Kidney capillary endothelial cell (primary cell): ENCODE measurements at places on chromosomes 5 and 9.

DNA sequence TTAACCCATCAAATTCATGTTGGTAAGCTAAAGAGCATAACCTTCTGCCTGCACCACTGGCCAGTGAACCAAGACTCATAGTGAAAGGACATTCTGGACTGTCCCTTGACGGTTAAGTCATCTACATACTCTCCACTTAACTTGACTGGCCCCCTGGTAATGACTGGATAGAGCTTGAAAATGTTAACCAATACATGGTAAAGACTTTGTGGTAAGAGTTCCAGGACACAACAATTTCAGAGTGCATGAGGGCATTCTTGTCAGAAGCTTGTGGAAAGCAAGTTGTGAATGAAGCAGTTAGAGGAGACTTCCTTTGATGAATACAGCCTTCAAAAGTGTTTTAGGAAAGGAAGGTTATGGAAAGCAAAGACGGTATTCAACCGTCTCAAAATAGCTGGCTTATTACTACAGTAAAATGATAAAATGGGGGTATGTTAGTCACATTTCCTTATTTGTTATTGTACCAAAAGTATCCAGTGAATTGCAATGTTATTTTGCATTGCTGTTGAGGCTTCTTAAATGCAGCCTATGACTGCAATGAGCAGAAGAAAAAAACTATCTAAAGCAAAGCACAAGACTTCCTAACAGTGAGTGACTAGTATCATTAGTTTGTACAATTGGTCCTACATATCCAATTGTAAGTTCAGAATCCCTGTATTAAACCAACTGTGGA, 47.2 kb upstream of the DAB2 start:
- DNase-seq: peak; percentile 21

DNA sequence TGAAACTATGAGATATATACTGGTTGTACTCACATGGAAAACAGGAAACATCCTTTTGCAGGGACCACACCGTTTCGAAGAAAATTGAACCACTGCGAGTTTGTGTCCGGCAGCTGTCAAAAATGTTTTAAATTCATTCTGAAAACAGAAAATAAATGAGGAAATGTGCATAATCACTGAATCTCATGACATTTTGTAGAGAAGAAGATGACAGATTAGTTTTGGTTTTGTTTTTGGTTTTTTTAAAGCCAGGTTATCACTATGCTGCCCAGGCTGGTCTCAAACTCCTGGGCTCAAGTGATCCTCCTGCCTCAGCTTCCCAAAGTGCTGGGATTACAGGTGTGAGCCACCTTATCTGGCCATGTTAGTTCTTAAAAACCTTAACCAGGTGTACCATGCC, 3.5 kb downstream of the TXNDC8 start:
- no peak for DNase-seq

DNA sequence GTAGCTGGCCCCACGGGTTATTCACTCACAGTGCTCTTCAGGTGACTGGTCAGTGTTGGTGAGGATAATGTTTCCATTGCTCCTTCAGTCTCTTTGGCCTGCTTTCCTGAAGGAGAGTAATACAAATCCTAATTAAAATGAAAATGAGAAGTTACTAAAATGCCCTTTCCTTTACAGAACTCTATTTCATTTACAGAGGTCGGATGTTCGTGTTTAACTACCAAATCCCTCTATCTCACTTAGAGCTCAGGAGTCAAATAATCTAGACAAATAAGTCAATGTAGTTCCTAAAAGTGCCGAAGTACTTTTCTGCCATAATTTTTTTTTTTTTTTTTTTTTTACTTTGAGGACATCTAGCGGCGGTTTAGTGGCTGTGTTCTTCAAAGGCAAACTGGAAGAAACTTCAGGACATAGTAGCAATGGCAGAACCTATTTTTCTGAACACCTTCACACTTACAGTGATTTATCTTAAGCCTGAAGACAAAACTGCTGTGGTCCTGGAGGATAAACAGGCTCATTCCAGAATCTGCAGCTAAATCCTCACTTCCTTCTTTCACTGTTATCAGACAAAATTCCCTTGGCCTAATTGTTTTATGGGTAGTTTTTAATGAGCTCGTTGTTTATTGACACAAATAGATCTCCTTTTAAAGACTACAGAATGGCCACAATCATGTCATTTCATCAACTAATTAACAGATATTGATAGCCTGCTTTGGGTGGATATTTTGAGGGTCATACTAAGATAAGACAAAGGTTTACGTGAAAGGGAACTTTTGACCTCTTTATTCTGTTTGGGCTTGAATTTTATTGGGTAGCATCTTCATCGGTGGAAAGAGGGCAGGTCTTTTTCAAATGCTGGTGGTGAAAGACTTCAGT, 207.6 kb upstream of the DMRTA1 start:
- peak; percentile 40 for DNase-seq

- no peak for DNase-seq
Observed at GRCh38 chr5:103847060-103847459, 284.5 kb upstream of the NUDT12 start.

DNA sequence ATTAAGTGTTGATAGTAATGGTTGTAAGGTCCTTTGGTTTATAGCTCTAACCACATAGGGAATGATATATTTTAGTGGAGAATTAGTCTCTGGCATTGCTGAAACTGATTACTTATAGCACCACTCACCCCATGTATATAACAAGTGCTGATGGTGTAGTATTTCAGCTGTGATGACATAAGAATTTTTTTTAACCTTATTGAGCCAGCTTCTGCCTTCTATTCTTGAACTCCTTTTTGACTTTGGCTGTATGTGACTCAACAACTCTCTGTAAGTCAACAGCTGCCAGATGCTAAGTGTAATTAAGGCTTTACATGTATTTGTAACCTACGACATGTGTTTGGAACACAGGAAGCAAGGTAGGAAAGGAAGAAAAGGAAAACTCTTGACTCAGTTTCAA, 929.6 kb upstream of the WWC1 start:
- no peak for DNase-seq

DNA sequence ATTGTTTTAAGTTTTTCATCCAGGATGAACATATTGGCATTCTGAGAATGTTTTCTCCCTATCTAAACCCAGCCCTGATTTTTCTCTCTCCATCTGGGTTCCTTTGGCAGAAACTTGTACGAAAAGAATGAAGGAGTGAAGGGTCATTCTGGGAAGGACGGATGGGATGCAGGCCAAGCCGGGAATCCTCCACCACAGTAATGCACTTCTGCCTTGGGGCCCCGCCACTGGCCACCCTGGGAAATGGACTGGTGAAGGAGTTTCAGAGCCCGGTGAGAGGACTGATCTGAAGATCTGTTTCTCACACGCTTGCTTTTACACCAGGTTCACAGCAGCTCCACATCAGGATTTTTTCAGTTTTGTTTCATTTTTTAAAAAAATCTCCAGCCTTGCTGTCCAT, 554.8 kb downstream of the BNC2 start:
- DNase-seq: no peak

GRCh38 chr9:95595721-95596295, 79.0 kb upstream of the PTCH1 start:
- DNase-seq: no peak

- no peak for DNase-seq
Observed at GRCh38 chr5:57219386-57219785, 45.5 kb downstream of the GPBP1 start.
